ENCODE measurements at places on chromosomes 6 and 20. TPM values are rescaled to one million over a fixed set of nuclear protein-coding genes. Genes with fewer than 3 reads are reported as not detected.
A peak's percentile ranks its signal among the peaks of the same experiment; 100 is the strongest.

GRCh38 chr6:16740097-16740496 lies 21.2 kb downstream of the ATXN1 start:
- no peak overlapping the region for H3K27ac ChIP-seq
- no peak overlapping the region for H3K4me3 ChIP-seq
- no peaks in the 10 kb centered on the region for H3K4me1 ChIP-seq
- DNase-seq = no peak

SCRT2 gene
- not detected for total RNA-seq

GRCh38 chr20:3729811-3730540 lies 2.5 kb upstream of the HSPA12B start:
- no peaks in the 10 kb centered on the region for H3K27me3 ChIP-seq
- H3K4me3 ChIP-seq = no peak overlapping the region
- DNase-seq = no peak
- no peaks in the 10 kb centered on the region for H3K4me1 ChIP-seq
- H3K36me3 ChIP-seq = no peaks in the 10 kb centered on the region

DNA sequence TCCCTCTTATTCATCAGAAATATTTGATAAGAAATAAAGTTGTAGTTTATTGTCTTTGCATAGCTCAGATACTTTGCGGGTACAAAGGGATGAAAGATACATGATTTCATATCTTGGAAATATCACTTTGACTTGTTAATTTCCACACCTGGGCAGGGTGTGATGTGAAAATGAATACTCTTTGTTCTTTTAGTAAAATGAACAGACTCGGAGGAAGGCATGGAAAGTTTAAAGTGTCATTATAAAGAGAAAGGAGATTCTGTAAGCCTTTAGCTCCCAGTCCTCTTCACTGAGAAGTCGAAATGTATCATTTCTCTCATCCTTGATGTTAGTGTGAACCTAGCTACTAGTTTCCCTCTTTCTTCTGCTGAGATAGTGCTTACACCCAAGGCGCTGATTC lies 36.7 kb upstream of the AKIRIN2 start:
- H3K36me3 ChIP-seq = no peaks in the 10 kb centered on the region
- H3K4me1 ChIP-seq = no peaks in the 10 kb centered on the region
- DNase-seq = no peak
- no peaks in the 10 kb centered on the region for H3K27me3 ChIP-seq
- H3K27ac ChIP-seq = no peak overlapping the region
- no peak overlapping the region for H3K4me3 ChIP-seq

- no peaks in the 10 kb centered on the region for H3K27me3 ChIP-seq
- no peaks in the 10 kb centered on the region for H3K36me3 ChIP-seq
- no peak overlapping the region for H3K27ac ChIP-seq
- no peak for DNase-seq
- no peak overlapping the region for H3K4me3 ChIP-seq
- no peaks in the 10 kb centered on the region for H3K4me1 ChIP-seq
These were observed 139.5 kb upstream of the TCF21 start for GRCh38 chr6:133749427-133749826.

DNA sequence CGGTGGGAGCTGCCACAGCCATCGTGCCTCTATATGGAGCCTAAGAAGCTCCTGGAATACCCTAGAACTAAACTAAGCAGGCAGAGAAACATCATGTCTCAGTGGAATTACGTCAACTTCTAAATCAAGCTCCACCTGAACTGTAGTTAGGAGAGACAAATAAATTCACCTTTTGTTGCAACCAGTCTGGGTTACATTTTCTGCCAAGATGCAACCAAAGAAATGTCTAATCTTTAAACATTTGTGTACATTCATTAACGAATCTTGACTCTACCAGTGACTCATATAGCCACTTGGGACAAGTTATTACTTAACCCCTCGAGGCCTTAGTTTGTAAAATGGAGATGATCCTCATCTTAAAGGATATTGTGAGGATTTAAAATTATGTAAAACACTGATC lies 8.9 kb downstream of the PTPRK start:
- no peaks in the 10 kb centered on the region for H3K27me3 ChIP-seq
- H3K36me3 ChIP-seq = no peaks in the 10 kb centered on the region
- no peaks in the 10 kb centered on the region for H3K4me1 ChIP-seq
- no peak for DNase-seq
- H3K4me3 ChIP-seq = no peak overlapping the region

- H3K4me1 ChIP-seq = peaks cover 23% of the 10 kb centered on the region
- H3K36me3 ChIP-seq = no peaks in the 10 kb centered on the region
- H3K27me3 ChIP-seq = no peaks in the 10 kb centered on the region
- no peak overlapping the region for H3K4me3 ChIP-seq
- no peak for DNase-seq
These were observed 86.3 kb downstream of the SOD2 start for GRCh38 chr6:159606786-159607185.

GRCh38 chr6:12351672-12352071 lies 61.5 kb downstream of the EDN1 start:
- H3K4me1 ChIP-seq = peaks cover 23% of the 10 kb centered on the region
- no peaks in the 10 kb centered on the region for H3K27me3 ChIP-seq
- no peaks in the 10 kb centered on the region for H3K36me3 ChIP-seq
- H3K27ac ChIP-seq = no peak overlapping the region
- DNase-seq = no peak

DNA sequence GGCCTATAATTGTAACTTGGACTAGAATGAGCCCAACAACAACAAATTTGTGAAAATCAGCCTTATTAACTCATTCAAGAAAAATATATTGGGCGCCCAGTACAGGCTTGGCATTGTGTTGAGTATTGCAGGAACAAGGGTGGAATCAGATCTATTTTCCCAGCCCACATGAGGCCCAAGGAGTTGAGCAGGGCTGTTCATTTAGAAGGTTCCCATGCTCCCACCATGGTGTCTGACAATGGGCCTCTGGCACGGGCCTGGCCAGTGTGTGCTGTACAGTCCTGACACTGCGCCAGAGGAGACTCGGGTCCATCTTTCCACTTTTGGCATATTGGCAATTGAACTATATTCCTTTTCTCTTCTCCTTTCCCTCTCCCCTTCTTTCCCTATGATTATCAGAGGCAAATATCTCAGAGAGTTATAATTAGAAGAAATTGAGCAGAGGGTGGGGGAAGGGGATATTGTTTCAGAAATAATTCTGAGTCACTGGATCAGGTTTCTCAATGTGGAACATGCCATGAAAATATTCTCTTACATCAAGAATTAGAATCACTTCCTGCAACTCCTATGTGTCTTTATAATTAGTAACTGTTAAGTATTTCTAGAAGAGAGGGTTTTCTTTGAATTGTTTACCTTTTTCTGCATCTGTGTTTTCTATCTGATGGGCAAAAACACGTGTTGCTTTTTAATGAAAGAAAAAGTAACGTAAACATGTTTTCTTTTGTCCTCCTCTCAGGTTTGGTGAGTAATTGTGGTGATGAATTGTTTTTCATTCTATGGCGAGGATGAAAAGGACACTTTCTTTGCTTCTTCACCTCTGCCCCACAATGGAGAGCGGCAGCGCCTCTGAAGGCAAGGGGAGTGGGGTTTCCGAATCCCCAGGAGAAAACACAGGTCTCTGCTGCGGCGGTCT lies 209.4 kb downstream of the FOXA2 start:
- no peaks in the 10 kb centered on the region for H3K36me3 ChIP-seq
- H3K4me1 ChIP-seq = peaks cover 7% of the 10 kb centered on the region
- DNase-seq = no peak
- no peaks in the 10 kb centered on the region for H3K27me3 ChIP-seq
- no peak overlapping the region for H3K27ac ChIP-seq

LRRC73 gene
- 0.69 TPM for total RNA-seq

GRCh38 chr6:54390362-54390761 lies 82.1 kb downstream of the TINAG start:
- no peak overlapping the region for H3K27ac ChIP-seq
- no peak overlapping the region for H3K4me3 ChIP-seq
- H3K36me3 ChIP-seq = no peaks in the 10 kb centered on the region
- H3K4me1 ChIP-seq = no peaks in the 10 kb centered on the region

DNA sequence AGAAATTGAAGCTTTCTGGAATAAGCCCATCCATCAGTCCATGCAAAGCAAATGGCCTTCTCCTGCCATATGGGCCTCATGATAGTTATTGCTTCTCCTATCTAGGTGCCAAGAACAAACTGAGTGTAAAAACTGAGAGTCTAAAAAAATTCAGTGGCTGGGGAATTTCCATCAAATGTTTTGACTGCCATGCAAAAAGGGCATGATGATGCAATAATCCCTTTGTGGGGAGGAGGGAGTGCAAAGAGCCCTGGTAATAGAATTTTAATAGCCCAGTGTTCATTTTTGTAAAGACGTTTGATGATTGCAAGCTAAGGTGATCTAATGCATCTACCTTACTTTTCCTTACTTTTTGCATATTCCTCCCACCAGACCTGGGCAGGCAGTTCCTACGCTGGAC lies 683.7 kb downstream of the EPM2A start:
- DNase-seq = no peak
- peaks cover 3% of the 10 kb centered on the region for H3K27me3 ChIP-seq
- H3K4me1 ChIP-seq = no peaks in the 10 kb centered on the region
- no peak overlapping the region for H3K27ac ChIP-seq
- H3K36me3 ChIP-seq = no peaks in the 10 kb centered on the region

- H3K27me3 ChIP-seq = no peaks in the 10 kb centered on the region
- no peak for DNase-seq
- H3K4me3 ChIP-seq = no peak overlapping the region
- H3K27ac ChIP-seq = no peak overlapping the region
- peaks cover 12% of the 10 kb centered on the region for H3K4me1 ChIP-seq
These were observed 96.9 kb upstream of the EMILIN3 start for GRCh38 chr20:41463567-41463966.

DNA sequence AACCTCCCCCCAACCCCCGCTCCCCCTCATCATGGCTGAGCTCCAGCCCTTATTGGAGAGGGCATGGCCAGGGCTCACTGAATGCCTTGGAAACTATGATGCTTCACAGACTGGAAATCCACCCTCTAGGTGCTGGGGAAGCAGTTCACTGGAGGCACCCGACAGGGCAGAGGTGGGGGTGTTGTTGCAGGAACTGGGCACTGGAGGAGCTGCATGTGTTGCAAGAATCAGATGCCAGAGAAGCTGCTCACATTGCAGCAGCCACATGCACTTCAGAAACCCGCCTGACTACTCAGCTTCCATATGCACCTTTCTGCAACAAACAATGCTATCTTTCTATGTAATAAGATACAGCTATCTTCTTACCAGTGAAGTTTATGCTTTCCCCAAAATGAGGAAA lies 7.9 kb upstream of the TBPL1 start:
- no peaks in the 10 kb centered on the region for H3K4me1 ChIP-seq
- peak; percentile 55 for DNase-seq
- no peak overlapping the region for H3K27ac ChIP-seq
- no peaks in the 10 kb centered on the region for H3K27me3 ChIP-seq

MCHR2 gene
- total RNA-seq = not detected

GRCh38 chr6:14436592-14437132 lies 319.1 kb downstream of the CD83 start:
- no peak overlapping the region for H3K27ac ChIP-seq
- H3K27me3 ChIP-seq = no peaks in the 10 kb centered on the region
- DNase-seq = no peak
- H3K36me3 ChIP-seq = no peaks in the 10 kb centered on the region
- H3K4me3 ChIP-seq = no peak overlapping the region

GRCh38 chr20:23111307-23111943 lies 25.3 kb upstream of the CD93 start:
- no peak overlapping the region for H3K4me3 ChIP-seq
- H3K4me1 ChIP-seq = peaks cover 2% of the 10 kb centered on the region
- no peak for DNase-seq
- no peak overlapping the region for H3K27ac ChIP-seq

DNA sequence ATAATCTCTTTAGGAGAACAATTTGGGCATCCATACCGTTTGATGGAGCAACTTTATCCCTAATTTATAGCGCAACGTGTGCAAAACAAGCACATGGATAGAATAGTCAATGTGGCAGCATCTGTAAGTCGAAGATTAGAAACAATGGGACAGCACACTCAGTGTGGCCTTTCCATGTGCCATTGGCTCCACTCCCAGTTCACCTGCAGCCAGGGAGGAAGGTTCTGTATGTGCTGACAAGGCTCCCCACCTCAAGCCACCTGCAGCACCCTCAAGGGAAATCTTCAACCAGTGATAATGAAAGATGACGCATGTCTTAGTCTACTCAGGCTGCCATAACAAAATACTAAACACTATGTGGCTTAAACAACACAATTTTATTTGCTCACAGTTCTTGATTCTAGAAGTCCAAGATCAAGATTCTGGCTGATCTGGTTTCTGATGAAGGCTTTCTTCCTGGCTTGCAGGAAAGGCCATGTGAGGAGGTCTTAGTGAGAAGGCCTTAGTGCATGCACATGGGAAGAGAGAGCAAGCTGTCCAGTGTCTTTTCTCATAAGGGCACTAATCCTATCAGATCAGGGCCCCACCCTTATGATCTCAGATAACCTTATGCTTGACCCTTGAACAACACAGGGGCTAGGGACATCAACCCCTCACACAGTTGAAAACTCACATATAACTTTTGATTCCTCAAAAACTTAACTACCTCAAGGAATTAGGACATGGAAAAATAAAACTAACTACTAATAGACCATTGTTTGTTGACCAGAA lies 34.9 kb upstream of the SHLD1 start:
- H3K27me3 ChIP-seq = no peaks in the 10 kb centered on the region
- H3K4me1 ChIP-seq = no peaks in the 10 kb centered on the region
- no peak overlapping the region for H3K4me3 ChIP-seq

BTN1A1 gene
- total RNA-seq = not detected

DNA sequence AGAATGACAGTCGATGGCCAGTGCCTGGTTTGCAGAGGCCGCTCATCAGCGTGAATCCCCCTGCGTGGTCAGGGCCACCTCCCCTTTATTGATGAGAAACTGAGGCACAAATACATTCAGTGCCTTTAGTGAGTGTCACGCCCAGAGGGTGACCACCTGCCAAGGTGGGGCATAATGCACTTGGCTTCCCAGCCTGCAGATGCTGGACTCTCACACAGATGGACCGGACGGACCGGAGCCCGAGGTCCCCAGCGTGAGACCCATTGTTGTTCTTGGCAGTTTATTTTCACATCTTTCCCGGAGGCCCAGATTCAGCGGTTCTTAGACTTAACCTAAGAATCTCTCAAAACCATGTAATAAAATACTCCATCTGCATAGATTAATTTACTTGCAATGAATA lies 74.4 kb downstream of the YTHDF1 start:
- H3K4me3 ChIP-seq = no peak overlapping the region
- H3K36me3 ChIP-seq = no peaks in the 10 kb centered on the region
- H3K4me1 ChIP-seq = no peaks in the 10 kb centered on the region
- no peaks in the 10 kb centered on the region for H3K27me3 ChIP-seq

- H3K27ac ChIP-seq = no peak overlapping the region
- H3K4me3 ChIP-seq = no peak overlapping the region
- H3K4me1 ChIP-seq = no peaks in the 10 kb centered on the region
- no peaks in the 10 kb centered on the region for H3K36me3 ChIP-seq
These were observed 7.2 kb downstream of the ADGRF1 start for GRCh38 chr6:47034926-47035325.
